Activated CD4-positive, alpha-beta T cell treated with anti-CD3 and anti-CD28 coated beads, Interleukin-2, amount 50 U/mL, for 16 hours (primary cell): ENCODE measurements at places on chromosomes 6 and 20.
A peak's percentile ranks its signal among the peaks of the same experiment; 100 is the strongest.

DNA sequence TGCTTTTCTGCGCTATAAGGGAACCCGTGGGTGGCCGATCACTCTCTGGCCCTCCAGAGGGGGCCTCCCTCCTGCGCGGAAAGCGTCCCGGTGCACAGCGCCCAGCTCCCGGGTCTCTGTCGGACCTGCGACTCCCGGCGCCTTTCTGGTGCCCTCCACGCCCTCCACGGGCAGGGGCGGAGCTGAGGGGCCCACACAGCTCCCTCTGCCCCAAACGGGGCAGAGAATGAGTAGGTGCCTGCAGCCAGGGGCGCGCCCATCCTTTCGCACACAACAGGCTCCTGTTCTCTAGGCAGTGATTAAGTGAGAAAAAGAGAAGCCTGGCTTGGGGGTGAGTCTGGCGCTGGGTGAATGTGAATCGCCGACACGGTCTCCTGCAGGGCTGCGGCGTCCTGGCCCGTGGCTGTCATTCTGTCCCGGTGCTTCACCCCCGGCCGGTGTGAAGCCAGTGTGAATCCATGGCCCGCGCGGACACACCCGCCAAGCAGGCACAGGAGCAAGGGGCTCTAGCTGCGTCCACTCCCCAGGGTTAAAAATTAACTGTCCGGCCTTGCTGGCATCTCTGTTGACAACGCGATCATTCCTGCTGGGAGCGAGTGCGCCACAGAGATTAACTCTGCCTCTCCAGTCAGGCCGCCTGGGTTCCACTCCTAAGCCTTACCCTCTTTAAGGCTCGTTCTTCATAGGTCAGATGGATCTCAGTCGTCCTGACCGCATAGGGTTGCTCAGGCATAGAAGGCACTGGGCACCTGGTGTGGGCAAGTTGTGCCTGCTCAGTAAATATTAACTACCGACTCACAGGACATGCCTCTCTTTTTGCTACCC, 88.8 kb downstream of the PCSK2 start:
- no peak for DNase-seq

DNA sequence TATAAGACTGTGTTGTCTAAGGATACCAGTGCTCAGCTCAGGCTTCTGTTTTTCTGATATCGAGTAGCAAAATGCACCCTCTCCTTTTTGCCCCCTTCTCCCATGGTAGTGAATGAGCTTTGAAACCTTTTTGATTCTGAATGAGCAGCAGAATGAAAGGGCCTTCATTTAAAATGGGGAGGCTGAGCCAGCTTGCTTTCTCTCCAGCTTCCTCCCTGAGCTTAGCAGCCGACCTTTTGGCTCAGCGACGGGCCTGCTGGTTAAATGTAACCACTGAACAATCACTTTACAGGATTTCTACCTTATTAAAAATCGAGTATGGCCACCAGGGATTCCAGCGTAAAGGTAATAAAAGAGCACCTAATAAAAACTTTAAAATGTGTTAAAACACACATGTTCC, 133.7 kb upstream of the SPACA1 start:
- no peak for DNase-seq

DNA sequence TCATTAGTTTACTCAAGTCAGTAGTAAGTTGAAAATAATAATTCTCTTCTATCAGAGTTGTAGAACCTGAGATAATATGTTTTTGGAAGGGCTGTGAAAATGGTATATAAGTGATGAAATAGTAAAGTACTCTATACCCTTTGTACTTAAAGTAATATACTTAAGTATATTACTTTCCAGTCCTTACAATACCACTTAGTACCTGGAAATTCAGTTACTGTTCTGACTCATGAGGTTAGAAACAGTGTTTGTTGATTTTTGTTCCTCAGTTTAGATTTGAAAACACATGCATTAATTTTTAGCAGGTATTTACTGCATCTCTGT, 10.1 kb downstream of the TULP4 start:
- no peak for DNase-seq

DNA sequence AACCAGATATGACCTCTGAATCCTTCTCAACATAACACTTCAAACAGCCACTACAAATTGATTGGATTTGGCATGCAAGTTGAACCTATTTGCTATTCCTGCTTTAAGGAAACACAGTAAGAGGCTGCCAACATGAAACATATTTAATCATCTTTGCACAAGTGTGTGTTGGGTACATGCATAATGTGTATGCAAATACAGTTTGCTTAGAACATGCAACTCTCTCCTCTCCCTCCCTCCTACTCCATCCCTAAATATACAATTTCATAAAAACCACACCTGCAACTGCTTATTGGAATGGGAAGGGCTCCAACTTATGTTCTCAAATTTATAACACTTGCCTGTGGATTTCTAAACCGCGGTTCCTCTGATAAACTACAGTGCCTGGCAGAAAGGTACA, 71.5 kb downstream of the CD83 start:
- no peak for DNase-seq

- no peak for DNase-seq
Observed at GRCh38 chr20:25061103-25061799, 3.3 kb upstream of the ACSS1 start.

DNA sequence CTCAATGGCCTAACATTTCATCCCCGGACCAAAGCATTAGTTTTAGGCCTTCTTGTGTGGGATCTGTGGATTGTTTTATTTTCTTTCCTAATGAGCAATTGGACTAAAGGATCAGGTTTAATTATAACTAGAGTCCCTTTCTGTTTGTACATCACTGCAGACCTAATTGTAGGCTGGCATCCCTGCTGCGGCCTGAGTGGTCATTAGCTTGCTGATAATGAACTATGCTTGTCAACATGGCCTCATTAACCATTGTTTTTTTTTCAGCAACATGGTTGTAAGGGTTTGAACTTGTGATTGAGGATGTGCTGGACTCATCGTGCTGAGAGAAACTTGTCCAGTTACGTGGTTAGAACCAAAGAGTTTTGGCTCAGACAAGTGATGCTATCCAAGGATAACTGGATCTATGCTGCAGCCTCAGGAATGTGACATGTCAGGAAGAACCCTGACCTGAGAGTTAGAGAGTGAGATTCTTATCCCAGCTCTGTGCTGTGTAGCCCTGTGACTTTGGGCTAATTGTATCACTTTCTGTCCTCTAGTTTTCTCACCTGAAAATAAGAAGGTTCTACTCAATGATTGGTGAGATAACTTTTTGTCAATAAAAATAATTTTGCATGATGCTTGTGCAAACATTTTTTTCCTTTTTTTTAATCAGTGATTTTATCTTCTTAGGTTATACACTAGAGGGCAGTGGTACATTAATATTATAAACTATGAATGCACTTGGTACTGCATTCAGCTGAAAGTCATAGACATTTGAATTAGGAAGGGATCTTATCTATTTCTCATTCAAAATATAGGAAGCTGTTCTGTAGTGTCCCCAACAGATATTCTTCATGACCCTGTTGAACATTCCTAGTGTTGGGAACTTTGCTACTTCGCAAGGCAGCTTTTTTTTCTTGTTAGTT, 140.9 kb downstream of the RNF144B start:
- DNase-seq, result no peak

DNA sequence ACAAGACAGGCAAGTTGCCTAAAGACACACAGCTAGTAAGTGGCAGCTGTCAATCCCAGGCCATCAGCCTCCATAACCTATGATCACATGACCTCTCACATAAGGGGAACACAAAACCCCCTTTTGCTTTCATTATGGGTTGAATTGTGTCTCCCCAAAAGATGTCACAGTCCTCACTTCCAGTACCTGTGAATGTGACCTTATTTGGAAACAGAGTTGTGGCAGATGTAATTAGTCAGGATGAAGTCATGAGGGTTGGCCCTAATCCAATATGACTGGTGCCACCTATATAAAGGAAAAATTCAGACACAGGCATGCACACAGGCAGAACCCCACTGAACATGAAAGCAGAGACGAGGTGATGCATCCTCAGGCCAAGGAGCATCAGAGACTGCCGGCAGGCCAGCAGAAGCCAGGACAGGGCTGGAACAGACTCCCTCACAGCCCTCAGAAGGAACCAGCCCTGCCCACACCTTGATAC, 33.6 kb downstream of the GFOD1 start:
- DNase-seq, result peak; percentile 66

DNA sequence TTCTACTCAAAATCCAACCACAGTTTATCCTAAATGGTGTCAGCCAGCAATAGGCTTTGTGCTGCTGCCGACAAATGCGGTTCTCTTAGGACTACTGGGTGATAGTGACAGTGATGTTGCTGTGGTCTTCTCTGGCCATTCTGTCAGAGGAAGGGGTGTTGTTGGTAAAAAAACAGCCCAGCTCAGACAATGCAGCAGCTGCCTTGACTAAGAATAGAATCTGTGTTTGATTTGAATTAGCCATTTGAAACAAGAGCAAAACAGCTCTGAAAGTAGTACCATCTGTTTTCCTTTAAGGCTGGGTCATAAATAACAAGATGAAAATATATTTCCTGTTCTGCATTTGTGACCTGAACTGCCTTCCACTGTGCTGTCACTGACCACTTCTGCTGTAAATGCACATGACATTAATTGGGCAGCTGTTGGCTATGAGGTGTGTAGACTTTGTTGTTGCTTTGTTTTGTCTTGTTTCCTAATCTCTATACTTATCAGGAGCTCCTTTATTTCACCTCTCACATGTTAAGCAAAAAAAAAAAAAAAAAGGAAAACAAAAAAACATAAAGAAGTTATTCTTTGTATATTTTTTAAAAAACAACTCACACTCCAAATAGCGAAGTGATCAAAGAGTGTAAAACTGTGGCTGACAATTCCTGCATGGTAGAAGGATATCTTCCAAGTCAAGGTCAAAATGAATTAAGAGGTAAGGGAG, 497.8 kb upstream of the ARID1B start:
- DNase-seq, result no peak

DNA sequence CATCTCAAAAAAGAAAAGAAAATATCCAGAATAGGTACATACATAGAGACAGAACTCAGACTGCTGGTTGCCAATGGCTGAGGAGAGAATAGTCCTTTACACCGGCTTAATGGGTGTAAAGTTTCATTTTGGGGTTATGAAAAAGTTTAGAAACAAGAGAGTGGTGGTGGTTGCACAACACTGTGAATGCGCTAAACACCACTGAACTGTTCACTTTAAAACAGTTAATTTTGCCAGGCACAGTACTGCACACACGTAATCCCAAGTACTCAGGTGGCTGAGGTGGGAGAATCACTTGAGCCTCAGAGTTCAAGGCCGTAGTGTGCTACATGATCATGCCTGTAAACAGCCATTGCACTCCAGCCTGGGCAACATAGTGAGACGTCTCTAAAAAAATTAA, 7.6 kb downstream of the ILRUN start:
- DNase-seq, result no peak

DNA sequence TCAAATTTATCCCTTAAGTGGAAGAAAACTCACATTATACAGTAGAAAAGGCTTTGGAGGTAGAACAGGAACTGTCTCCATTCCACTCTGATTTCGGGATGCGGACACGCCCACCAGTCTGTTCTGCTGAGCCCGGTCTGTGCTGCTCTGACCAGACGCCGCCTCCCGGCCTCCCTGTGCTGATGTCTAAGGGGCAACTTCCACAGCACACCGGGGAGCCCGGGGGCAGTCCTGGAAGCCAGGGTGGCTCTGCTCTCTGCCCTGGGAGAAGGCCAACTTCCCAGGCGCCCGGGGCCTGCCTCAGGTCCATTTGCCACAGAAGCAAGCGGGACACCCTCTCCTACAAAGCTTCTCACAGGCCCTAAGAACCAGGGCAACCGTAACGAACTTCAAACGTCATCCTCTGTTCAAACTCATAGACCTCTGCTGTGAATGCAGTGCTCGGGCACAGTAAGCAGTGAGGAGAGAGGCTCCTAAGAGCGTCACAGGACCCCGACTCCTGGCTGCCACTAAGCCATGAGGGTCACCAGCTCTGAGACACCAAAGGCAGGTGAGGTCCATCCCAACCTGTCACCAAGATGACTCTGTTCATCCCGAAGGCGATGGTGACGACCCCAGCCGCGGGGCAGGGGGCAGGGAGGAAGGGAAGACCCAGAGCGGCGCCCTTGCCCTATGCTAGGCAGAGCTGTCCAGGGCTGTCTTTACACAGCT, 5.6 kb downstream of the TAF4 start:
- DNase-seq, result no peak

DNA sequence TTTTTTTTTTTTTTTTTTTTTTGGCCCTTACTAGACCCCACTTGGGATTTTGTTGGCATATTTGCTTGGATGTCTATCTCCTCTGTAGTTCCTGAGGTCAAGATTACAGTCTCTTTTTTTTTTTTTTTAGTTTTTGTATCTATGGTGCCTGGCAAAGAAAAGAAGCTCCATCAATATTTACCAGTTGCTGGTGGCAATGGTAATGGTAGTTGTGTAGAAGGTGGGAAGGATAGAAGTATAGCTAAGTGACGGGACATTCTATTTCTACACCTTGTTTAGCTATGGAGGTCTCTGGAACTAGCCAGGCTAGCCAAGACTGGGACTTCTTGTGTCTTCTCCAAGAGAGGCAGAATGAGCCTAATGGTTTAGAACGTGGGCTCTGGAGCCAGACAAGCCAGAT, 42.2 kb upstream of the TNFAIP3 start:
- DNase-seq, result no peak

DNA sequence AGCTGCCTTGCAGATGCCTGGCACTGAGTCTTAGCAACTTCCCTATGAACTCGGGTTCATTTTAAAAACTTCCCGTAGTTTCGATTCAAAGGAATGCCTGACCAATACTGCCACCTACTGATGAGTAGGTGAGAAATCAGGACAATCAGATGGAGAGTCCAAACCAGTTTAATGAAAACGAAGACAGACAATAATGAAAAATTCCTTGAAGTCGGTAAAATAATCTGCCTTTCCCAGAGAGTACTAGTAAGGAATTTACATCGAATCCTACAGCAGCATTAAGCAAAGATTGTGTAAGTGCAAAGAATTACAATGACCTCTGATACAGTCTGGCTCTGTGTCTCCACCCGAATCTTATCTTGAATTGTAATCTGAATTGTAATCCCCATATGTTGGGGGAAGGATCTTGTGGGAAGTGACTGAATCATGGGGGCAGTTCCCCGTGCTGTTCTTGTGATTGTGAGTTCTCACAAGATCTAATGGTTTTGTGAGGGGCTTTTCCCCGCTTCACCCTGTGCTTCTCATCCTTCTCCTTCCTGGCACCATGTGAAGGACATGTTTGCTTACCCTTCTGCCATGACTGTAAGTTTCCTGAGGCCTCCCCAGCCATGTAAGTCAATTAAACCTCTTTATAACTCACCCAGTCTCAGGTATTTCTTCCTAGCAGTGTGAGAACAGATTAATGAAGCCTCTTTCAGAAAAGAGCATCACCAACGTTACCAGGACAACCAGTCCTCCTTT, 134.4 kb downstream of the ARHGAP18 start:
- no peak for DNase-seq

DNA sequence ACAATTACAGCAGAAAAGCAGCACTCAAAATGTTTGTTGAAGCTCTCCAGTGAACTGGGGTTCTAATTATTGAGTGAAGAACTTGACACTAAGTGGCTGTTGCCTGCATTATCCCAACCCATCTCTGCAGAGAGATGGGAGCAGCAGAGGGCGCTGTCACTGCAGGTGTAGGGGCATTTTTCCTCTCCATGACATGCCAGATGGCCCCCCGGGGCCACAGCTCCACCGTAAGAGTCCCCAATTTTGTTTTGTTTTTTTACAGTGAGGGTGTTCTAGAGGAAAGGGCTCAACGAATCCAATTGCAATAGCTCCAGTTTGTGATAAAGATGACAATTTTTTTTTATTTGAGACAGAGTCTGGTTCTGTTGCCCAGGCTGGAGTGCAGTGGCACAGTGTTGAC, 1.9 kb upstream of the FUCA2 start:
- no peak for DNase-seq
